Mesangial cell (primary cell): ENCODE measurements at places on chromosomes 1 and 21. TPM values are rescaled to one million over a fixed set of nuclear protein-coding genes. Genes with fewer than 3 reads are reported as not detected.

The NLRP3 gene
- 0.25 and 0.81 TPM in 2 replicates for total RNA-seq

The HMCN1 gene
- total RNA-seq, result 2.9 and 23.2 TPM in 2 replicates

The LCE3E gene
- total RNA-seq, result not detected in 2 replicates

The S100A16 gene
- total RNA-seq, result 433 and 734 TPM in 2 replicates

The FCGR1A gene
- total RNA-seq, result not detected in 2 replicates

The OR2L3 gene
- total RNA-seq, result not detected in 2 replicates

The UTS2 gene
- total RNA-seq, result not detected in 2 replicates

The OR2T34 gene
- not detected in 2 replicates for total RNA-seq
